Hair follicle dermal papilla cell (primary cell): ENCODE measurements at places on chromosomes 7 and 10. TPM values are rescaled to one million over a fixed set of nuclear protein-coding genes. Genes with fewer than 3 reads are reported as not detected.

The ZMIZ1 gene
- total RNA-seq = 25.0 and 35.0 TPM in 2 replicates

The ACBD7 gene
- 0.32 TPM in 1 of 2 replicates, not detected in the other for total RNA-seq

The RSPH10B2 gene
- total RNA-seq = under 0.01 and 0.73 TPM in 2 replicates

The RTKN2 gene
- 0.61 and 0.65 TPM in 2 replicates for total RNA-seq

The DGKI gene
- 2.3 and 3.5 TPM in 2 replicates for total RNA-seq

The ADRB1 gene
- not detected in 2 replicates for total RNA-seq

The GLI3 gene
- 29.3 and 32.5 TPM in 2 replicates for total RNA-seq

The POLD2 gene
- total RNA-seq = 77.7 and 97.1 TPM in 2 replicates

The ASB4 gene
- 0.16 TPM in 1 of 2 replicates, not detected in the other for total RNA-seq

The NMT2 gene
- 20.6 and 20.8 TPM in 2 replicates for total RNA-seq

The HTR7 gene
- total RNA-seq = 2.7 and 5.2 TPM in 2 replicates

The UPK3BL2 gene
- 4.2 and 5.6 TPM in 2 replicates for total RNA-seq

The PARD3 gene
- 37.4 and 45.8 TPM in 2 replicates for total RNA-seq

The SVIL gene
- total RNA-seq = 30.7 and 47.0 TPM in 2 replicates

The TRIM50 gene
- total RNA-seq = not detected in 2 replicates

The HTR5A gene
- not detected in 2 replicates for total RNA-seq

The WEE2 gene
- total RNA-seq = under 0.01 TPM in 1 of 2 replicates, not detected in the other

The PPP1R3C gene
- 75.5 and 139 TPM in 2 replicates for total RNA-seq

The IL2RA gene
- total RNA-seq = not detected in 2 replicates

The FZD8 gene
- total RNA-seq = 3.2 and 5.6 TPM in 2 replicates

The ATOH7 gene
- total RNA-seq = not detected in 2 replicates
